ENCODE measurements at places on chromosomes 13 and 19.
A peak's percentile ranks its signal among the peaks of the same experiment; 100 is the strongest.

DNA sequence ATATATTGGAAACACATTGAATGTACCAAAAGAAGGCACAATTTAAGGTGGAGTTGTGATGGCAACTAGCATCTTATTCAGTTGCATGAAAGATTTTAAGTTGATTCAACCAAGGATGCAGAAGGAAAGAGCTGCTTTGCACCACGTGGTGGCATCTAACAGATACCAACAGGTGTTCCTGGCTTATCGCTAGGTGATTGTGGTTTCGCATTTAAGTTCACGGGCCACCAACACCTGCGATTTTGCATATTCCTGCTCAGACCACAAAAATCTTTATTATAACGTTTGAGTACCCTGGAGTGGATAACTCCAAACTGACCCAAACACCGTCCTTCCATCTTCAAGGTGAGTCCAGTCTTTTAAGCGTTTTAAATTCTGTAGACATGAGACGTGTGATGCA lies 45.3 kb downstream of the RGCC start:
- no peak for DNase-seq

- no peak for DNase-seq
Observed at GRCh38 chr19:33402421-33403220, 29.1 kb downstream of the CEBPG start.

DNA sequence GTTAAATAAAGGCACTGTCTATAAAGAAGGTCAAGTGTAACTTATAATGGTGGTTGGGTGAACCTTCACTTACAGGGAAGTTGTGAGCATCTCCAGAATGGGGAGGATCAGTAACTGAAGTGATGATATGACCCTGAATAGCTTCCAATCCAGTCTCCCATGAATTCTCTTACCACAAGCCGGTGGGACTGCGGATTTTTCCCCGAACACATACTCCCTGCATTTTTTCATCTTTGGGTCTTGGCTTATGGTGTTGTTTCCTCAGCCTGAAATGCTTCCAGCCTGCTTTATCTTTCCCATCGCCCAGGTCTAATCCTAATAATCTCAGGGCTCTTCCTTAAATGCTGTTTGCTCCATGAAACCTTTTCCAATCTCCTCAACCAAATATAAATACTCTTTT lies 2.0 kb upstream of the CSNK1A1L start:
- no peak for DNase-seq

DNA sequence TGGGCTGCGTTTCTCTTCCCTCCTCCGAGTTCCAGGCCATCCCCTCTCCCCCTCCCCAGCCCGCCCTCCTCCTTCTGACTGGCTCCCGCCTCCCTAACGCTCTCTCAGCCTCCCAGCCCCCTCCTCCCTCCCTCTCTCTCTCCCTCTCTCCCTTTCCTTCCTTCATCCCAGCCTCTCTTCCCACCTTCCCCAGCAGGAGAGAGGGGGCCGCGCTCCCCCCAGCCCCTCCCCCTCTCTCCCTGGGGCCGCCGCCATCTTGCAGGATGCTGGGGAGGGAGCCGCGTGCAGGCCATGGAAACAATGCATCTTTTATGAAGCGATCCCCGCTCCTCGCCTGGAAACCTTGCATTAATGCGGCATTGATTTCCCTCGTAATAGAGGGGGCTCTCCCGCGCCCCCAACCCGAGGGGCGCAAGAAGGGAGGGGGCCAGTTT lies 42.6 kb upstream of the ADGRL1 start:
- no peak for DNase-seq

GRCh38 chr13:26558987-26559386 lies 1.5 kb downstream of the WASF3 start:
- DNase-seq = no peak

DNA sequence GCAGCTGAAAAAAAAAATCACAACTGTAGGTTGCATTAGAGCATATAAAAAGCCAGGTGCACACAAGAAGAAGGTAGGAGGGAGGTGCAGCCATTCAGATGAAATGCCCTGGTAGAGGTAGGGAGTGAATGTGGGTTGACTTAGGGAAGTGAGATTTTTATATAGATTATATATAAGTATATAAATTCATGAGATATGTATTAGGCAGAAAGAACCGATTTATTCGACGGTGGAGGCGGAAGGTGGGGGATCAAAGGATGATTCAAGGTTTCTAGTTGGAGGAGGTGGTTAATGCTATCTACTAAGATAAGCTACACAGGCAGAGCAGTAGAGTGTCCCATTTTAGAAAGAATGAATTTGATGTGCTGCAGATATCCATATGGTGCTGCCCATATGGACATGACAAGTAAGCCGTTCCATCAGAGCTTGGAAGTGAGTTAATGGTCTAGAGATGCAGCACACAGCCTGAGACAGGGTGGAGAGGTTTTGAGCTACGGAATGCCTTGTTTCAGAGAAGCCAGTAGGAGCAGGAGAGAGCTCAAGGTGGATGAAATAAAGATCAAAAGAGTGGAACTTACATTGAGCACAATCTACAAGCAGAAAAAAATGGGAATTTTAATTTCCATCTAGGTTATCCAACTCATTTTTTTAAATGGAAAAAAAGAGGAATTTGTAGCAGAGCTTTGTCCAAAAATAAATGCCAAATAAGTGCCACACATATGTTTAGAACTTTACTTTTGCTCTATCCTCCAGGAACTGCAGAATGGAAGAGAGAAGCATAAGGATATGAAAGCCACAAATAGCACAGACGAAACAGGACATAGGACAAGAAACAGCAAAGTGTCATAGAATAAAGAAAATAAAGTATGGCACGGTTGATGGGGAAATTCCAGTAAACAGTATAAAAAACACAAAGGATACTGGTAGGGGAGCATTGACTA lies 177.3 kb downstream of the PCDH9 start:
- DNase-seq = no peak

DNA sequence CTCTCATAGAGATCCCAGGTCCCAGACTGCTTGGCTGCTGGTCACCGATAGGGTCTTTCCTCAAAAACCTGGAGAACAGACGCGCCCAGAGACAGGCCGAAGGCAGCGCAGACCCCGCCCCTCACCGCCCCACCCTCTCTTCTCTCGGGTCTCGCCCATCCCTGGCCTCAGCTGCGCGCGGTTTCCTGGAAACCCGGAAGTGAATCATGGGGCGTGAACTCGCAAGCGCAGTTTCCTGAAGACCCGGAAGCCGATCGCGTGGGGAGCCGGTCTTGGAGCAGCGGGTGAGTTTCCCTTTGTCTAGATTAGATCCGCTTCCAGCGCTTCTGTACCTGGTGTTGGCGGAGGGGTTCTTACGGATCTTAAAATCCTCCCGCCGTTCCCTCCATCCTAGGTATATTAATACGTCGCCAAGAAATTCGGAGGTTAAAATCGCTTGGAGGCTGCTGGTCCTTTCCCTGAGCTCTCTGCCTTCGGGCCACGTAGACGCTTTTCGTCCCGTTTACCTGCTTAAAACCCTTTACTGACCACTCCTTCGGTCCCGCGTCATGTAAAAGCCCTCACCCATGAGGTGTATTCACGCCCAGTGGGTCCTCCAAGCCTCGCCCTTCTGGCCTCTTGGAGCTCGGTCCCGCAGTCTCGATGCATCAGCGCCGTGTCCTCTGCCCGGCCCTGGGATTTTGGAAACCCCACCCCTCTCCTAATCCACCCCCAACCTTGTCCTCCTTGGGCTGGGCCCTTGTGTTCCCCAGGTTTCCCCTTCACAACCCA lies at the start of gene ZNF578:
Gene ZNF578 (plus strand): TSS at position 230 of the 771 bp plus-strand sequence. CDS start 48,293 bp downstream, outside the sequence.
- peak; percentile 41 for DNase-seq

- DNase-seq = no peak
Observed at GRCh38 chr13:37148501-37148900, 43.0 kb upstream of the CSNK1A1L start.

DNA sequence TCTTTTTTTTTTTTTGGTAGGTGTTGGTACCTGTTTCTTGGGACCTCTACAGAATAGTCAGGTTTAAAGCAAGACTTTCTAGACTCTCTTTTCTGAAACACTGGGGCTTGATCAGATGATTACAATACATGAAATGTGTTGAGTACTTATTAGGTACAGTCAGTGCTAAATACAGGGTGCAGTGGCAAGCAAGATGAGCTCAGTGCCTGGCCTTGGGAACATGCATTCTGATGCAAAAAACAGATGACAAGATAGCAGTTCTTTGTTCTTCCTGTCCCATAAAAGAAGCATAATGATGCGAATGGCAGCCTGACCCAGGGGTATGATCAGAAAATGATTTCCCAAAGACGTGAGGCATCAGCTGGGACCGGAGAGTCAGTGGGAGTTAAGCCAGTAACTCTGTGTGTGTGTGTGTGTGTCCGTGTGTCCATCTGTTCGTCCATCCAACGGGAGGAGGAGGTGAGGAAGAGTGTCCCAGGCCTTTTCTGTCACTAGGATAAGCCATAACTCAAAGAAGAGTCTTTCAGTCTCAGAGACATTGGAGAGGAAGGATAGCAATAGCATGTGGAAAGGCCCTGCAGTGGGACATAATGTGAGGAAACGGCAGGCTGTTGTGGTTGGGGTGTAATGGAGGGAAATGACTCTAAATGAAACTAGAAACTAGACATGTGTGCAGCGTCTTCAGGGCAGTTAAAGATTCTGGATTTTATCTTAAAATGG lies 32.2 kb downstream of the SLAIN1 start:
- no peak for DNase-seq

- no peak for DNase-seq
Observed at GRCh38 chr13:106468207-106468606, 67.3 kb downstream of the EFNB2 start.

DNA sequence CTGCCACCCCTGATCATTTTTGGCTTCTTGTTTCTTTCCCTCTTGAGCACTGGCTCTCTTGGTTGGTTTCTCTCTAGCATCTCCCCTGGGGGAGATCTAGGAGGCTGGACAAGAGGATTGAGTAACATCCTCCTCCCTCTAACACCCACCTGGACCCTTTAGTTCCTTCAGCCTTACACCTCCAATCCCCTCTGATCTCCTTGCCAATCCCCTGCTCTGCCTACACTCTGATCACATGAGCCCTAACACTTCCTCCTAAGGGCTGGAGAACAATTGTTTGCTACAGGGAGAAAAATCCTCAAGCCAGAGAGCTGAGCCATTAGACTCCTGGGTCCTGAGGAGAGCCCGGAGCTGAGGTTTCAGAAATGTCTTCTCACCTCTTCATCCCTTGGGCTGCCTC lies 65.9 kb upstream of the ADGRL1 start:
- DNase-seq = no peak

GRCh38 chr19:51567583-51567982 lies 3.5 kb upstream of the ZNF175 start:
- DNase-seq = no peak

DNA sequence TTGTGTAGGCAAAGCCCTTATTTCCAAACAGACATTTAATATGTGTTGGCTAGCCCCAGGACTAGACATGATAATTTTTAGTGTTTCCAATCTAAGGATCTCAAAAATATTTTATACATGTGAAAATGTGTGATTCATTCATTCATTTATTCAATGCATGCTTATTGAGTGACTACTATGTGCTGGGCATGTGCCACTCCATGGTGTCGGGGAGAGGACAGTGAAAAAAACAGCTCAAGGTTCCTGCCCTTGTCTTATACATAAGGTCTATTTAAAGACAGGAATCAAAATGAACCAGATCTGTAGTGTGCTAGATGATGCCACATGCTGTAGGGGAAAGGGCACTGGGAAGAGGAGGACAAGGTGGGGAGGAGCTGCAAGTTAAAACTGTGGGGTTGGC lies 36.5 kb downstream of the GJA3 start:
- no peak for DNase-seq

DNA sequence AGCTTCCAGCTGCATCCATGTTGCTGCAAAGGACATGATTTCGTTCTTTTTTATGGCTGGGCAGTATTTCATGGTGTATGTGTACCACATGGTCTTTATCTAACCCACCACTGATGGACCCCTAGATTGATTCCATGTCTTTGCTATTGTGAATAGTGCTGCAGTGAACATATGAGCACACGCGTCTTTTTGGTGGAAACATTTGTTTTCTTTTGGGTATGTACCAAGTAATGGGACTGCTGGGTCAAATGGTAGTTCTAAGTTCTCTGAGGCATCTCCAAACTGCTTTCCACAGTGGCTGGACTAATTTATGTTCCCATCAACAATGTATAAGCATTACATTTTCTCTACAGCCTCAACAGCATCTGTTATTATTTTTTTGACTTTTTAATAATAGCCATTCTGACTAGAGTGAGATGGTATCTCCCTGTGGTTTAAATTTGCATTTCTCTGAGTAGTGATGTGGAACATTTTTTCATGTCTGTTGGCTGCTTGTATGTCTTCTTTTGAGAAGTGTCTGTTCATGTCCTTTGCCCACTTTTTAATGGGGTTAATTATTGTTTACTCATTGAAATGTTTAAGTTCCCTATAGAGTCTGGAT lies 6.8 kb upstream of the UBE2L5 start:
- DNase-seq = no peak

DNA sequence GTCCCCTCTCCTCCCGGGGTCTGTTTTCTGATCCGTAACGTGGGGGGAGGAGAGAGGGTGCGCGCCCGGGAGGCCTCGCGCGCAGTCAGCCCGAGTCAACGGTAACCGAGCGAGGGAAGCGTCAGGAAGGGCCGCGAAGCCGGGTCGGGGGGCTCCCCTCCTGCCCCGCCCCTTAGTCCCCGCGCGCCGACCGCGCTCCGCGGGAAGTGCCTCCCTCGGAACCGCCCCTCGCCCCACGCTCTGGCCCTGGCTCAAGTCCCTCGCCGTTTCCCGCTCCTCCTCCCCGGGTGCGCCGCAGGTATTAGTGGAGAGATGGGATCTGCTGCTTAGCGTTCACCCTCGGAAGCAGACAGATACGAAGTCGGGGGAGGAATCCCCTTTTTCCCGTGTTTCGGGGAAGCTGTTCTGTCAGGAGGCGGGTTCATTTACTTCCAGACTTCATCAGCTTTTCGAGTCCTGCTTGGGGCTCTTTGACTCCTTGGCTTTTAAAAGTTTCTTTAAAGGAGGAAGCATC lies 770 bp downstream of the HNRNPM start:
- DNase-seq = no peak

DNA sequence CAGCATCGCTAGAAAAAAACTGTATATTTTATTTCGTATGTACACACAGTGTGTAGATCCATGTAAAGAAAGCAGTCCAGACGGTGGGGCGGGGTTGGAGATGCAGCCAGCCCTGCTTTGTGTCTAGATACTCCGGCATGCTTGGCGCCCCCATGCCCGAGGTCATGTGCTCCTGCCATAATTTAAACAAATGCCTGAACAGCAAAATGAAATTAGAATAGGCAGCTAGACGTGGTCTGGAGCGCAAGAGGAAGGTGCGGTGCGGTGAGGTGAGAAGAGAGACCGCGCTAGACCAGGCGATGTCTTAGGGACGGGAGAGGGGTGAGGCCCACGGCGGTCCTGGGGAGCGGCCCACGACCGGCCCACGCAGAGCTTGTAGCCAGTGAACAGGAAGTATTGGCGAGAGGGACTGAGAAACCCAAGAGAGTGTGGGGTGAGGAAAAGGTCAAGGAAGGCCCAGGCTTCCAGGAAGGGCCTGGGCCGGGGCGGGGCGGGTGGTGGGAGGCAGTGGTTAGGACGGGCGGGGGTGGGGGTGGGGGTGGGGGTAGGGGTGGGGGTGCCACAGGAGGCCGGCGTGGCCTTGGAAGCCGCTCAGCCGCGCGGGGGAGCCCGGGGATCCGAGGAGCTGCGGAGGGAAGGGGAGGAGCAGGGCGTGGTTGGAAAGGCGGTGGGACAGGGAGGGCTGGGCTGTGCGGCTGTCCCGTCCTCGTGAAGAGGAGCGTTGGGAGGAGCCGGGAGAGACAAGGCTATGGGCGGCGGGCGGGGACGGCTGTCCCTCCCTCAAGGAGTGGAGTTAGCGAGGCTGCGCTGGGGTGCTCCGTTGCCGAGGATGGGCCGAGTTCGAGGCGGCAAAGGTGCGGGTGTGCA lies 254.7 kb upstream of the SGCG start:
- DNase-seq = no peak
